ENCODE measurements at places on chromosomes 7 and 10.

DNA sequence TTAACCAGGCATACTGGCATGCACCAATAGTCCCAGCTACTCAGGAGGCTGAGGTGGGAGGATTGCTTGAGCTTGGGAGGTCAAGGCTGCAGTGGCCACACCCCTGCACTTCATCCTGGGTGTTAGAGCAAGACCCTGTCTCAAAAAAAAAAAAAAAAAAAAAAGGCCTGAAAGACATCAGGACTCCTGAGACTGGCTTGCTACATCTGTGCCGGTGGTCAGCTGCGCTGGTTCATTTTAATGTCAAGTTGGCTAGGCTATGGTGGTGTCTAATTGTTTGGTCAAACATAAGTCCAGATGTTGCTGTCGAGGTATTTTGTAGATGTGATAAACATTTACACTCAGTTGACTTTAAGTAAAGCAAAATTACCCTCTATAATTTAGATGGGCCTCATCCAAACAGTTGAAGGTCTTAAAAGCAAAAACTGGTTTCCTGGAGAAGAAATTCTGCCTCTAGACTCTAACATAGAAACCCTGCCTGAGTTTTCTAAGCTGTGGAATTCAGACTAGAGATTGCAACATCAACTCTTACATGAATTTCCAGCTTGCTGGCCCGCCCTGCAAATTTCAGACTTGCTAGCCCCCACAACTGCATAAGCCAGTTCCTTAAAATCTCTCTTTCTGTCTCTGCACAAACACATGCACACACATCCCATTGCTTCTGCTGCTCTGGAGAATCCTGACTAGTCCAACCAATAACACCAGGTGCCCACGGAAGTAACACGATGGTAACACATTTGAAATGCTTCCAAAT lies 18.2 kb downstream of the MYOF start:
- no peak for DNase-seq

DNA sequence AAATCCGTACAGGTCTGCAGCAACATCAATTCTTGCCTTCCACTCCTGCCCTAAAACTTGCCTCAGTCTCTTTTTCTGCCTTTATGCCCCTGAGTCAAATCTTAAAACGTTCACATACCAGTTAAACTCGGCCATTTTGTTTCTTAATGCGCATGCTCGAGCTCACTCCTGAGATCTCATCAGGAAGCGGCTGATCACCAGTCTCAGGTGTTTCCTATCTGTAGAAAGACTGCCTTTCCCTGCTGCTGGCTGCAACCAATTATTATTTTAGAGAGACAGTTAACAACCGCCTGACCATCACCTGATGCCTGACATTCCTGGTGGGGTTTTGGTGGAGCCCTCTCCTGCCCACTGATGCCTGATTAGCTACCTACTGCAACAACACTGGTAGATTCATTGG lies 70.2 kb upstream of the TMEM140 start:
- no peak for DNase-seq

DNA sequence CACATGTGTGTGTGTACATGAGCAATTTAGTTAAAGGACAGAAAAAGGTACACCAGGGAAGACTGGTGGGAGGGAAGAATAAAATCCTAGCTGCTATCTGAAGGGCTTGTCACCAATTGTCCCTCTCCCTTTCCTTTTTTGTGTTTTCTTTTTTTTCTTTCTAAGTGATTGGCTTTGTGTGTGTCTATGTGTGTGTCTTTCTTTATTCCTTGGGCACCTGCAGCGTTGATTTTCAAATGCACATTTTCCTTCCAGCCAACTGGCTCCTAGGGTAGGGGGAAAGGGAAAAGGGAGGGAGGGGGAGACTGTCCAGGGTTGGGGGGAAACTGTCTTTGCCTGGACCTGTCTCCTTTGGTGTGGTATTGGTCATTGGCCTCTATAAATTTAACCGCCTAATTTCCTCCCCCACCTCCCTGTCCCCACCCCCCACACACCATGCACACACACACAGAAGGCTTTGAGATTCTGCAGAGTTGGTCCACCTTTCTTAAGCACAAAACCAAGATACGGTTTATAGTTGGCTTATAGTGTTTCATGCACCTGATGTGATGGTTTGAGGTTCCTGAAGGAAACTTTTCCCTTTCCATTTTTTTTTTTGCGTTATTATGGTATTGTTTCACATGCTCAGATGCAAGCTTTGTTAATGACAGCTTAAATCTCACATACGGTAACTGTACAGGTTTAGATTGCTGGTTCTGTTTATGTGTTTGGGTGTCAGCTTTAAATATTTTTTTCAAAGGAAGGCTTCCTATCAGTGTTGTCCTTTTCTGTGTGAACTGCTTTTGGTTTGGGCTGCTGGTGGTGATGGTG lies 2.6 kb downstream of the AUTS2 start:
- DNase-seq = no peak

GRCh38 chr7:4854916-4855315 lies 6.9 kb downstream of the PAPOLB start:
- DNase-seq = no peak

DNA sequence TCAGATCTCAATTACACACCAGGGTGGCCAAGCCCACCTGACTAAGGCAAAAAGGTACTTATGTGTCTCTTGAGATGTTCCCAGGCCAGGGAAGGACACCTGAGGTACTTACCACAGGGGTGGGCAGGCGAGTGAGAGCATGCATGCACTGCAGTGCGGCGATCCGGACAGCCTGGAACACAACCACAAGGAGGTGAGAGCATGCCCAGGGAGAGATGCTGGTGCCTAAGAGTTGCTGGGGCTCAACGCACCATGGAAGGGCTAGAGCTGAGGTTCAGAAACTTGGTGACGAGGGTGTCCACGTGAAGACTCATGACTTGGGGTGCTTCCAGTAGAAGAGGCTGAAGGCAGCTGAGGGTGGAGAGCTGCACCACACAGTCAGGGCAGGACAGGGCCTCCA lies 13.1 kb downstream of the ZDHHC16 start:
- DNase-seq = no peak

DNA sequence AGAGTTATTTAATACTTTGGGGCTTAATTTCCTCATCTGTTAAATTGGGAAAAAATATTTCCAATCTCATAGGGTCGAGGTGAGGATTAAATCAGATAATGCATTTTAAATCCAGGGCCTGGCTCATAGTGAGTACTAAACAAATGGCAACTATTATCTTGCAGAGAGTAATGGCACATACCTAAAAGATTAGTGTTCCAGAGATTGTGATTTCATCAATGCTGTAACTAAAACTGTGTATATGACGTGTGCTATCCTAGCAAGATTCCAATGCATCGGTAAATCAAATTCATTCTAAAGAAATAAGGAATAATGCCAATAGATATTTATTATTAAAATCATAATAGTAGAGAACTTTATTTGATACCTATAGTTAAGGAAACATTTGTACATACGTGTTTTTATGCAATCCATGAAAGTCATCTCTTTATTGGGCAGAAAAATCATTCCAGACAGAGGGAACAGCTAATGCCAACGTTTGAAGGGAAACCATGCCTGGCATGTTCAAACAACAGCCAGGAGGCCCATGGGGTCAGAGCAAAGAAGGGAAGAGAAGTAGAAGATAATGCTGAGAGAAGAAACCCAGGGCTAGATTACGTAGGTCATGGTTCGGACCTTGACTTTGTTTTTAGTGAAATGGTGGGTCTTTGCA lies 174.8 kb upstream of the AGR3 start:
- no peak for DNase-seq

GRCh38 chr10:124254490-124254889 lies 161.1 kb upstream of the CHST15 start:
- DNase-seq = no peak

DNA sequence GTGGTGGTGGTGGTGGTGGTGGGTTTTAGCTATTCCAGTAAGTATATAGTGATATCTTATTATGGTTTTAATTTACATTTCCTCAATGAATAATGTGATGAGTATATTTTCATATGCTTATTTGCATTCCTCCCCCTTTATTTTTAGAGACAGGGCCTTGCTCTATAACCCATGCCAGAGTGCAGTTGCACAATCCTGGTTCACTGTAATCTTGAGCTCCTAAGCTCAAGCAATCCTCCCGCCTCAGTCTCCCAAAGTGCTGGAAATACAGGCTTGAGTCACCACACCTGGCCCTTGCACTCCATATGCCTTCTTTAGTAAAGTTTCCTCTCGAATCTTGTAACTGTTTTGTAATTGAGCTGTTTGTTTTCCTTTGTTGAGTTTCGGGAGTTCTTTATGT lies 577.7 kb upstream of the AUTS2 start:
- no peak for DNase-seq

DNA sequence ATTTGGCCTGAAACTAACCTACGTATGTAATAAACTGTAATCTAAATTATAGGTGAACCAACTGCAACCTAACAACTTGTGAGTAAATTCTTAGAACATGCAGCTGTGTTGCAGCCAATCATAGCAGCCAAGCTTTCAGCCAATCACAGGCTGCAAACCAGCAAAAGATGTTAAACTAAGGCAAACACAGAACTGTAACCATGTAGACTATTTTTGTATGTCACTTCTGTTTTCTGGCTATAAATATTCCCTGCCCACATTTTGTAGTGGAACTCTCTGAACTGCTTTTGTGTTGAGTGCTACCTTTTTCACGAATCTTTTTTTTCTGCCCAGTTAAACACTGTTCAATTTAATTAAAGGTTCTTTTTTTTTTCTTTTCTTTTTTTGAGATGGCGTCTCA lies 28.2 kb upstream of the ZPBP start:
- no peak for DNase-seq

- DNase-seq = no peak
Observed at GRCh38 chr10:51000976-51001375, 73.3 kb upstream of the PRKG1 start.

- DNase-seq = no peak
Observed at GRCh38 chr7:99395616-99396327, 12.6 kb downstream of the PDAP1 start.

DNA sequence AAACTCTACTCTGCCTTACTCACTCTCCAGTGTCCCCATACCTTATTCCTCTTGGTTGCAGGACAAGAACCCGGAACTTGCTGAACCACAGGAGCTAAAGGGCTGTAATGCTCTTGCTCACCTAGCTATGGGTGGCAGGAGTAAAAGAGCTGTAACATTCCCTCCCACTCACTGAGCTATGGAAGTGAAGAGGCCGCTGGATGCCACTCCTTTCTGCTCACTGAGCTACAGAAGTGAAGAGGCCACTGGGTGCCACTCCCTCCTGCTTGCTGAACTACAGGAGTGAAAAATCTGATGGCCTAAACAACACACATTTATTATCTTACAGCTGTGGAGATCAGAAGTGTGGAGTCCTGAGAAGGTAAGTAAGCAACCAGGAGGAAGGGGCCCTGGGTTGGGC lies 17.5 kb downstream of the MRPS24 start:
- no peak for DNase-seq

DNA sequence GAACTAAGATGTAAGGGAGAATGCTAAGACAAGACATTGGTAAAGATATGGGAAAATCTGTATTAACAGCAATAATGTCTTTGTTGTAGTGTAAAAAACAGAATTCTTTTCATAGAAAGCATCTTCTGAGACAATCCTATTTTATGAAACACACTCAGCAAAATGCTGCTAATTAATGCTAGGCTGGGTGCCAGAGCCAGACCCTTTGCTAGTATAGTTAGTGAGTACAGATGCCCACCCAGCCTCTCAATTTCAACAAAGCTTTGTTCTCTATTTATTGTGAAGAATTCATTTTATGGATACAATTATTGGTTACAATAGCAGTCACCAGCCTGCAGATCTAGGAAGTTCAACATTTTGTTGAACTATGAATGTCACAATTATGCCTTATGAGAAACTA lies 131.0 kb downstream of the SEM1 start:
- DNase-seq = no peak

- DNase-seq = peak; percentile 74
Observed at GRCh38 chr10:49761789-49762565, at the start of gene OGDHL. TSS of gene OGDHL (minus strand) at chr10:49762323. CDS start at chr10:49758592, 3,731 bp downstream.

DNA sequence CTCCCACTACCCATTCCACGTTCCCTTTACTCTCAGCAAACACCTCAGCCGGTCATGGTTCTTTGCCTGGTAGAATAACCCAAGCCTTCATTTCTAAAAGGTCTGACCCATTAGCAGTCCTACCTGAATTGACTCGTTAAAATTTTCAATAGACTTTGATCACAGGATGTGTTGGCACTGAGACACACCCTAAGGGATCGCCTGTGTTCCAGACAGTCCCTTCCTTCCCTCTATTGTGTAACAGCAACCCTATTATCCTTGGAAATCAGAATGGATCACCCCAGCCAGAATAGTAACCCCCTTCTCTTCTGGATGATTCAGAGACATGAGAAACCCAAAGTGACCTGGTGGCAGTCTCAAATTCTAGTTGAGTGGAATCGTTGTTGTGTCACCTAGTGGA lies 20.4 kb upstream of the FAM171A1 start:
- DNase-seq = no peak

GRCh38 chr10:79354141-79354540 lies 6.9 kb downstream of the PPIF start:
- DNase-seq = no peak

DNA sequence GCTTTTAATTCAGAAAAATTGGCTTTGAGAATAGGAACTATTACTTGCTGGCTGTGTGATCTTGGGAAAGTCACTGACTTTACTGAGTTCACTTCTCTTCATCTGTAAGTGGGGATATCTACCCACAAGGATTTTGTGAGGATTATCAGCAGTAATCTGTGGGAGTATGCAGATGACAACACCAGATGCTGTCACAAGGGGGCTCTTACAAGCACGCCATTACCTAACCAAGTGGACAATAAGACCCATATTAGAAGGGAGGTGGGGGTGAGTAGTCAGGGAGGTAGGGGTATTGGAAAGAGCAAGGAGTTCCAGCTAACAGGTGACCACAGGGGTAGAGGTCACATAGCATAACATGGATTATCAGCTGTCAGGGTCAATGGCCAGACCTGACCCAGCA lies 569.4 kb downstream of the SUGCT start:
- no peak for DNase-seq

DNA sequence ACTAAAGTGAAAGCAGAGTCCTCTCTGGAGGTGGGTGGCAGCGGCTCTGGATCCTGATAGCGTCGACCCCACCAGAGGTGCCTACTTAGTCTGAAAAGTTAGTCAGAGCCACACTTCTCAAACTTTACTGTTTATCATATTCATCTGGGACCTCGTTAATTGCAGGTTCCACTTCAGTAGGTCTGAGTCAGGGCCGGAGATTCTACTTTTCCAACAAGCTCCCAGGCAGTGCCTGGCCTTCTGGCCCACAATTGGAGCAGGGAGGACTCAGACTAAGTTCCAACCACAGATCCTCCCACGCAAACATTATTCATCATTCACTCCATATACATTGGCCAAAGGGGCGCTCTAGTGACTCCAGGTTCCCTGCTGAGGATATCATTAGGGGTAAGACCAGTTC lies 78.1 kb downstream of the VSTM4 start:
- no peak for DNase-seq
